ENCODE measurements at places on chromosomes 1 and 21. TPM values are rescaled to one million over a fixed set of nuclear protein-coding genes. Genes with fewer than 3 reads are reported as not detected.

GRCh38 chr1:235702412-235702811, 52.8 kb upstream of the GNG4 start:
- no peak for DNase-seq

GRCh38 chr1:43273708-43274107, 3.9 kb downstream of the TMEM125 start:
- DNase-seq = no peak

Gene INAVA
- total RNA-seq = 7.8 TPM

DNA sequence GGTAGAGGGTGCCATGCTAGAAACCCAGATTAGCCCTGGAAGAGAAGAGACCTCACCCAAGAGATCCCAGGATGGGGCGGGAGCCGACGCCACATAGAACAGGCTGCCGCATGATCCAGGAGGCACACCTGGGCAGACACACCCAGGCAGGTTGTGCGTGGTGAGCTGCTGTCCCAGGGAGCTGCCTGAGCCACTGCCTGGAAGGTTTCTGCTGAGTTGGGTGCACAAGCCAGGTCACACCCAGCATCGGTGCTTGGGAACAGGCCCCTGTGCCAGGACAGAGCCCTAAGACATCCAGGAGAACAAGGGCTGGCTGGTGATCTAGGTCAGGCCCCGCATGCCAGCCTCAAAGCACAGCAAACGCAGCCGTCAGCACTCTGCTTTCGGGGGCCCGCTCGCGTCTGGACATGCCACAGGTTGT, 40.2 kb downstream of the CTNNBIP1 start:
- no peak for DNase-seq

- DNase-seq = no peak
Observed at GRCh38 chr1:212500983-212501382, 68.3 kb downstream of the NENF start.

DNA sequence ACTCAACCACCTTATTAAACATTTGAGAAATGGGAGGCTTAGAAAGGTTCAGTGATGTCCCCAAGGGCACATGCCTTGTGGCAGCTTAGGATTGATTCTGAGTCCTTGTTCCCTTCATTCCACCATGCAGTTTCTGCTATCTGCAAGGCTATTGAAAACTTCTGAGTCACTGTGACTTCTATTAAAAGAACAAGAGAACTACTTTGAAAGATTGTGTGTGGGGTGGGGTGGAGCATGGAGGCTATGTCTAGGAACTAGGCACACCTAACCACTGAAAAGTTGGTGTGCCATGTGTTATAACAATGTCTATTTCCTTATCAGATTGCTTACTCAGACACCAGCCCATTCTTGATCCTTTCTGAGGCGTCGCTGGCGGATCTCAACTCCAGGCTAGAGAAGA, 10.8 kb downstream of the MTARC1 start:
- DNase-seq = no peak
